ENCODE measurements at places on chromosomes 6 and 20.

- DNase-seq = no peak
These were observed 650 bp upstream of the CASP8AP2 start for GRCh38 chr6:89828988-89829471.

- DNase-seq = no peak
These were observed 135.4 kb upstream of the ECI2 start for GRCh38 chr6:4270776-4271175.

DNA sequence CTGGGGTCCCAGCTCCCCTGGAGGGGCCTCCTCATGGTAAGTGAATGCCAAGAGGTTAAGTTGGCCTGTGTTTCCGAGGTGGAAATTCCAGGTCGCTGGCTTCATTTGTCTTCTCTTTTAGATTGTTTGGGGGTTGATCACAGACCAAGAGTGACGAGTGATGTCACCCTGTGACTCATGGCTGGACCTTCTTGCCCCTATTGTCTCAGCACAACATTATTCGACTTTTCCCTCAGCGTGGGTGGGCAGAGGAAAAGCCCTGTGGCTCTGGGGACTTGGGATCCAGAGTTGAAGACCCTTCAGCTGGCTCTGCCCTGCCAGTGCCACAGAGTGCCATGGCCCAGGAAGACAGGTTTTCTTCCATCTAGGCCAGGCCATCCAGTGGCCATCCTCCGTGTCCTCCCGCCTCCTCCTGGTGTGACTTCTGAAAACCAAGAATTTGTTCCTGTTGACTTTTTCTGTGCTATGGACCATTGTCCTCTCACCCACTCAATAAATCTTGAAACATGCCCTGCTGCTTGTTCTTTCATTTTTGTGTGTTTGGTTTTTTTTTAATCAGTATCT lies 15.4 kb upstream of the SNHG17 start:
- DNase-seq = no peak

DNA sequence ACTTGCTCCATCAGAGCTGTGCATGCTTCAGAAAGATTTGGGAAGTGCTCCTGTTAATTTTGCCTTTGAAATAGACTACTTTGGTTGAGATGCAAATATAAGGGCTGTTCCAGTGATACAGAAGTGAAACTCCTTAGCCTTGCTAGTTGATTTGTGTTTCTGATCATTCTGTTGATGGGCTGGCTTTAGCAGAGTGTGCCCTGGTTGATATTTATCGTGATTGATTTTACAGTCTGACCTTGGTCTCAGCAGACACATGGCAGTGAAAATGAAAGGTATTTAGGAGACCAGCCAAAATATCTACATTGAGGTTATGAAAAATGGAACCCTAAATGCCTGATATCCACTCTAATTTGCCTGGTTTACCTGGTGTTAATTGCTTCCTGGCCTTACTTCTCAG lies 122.1 kb upstream of the CEP162 start:
- DNase-seq = no peak

DNA sequence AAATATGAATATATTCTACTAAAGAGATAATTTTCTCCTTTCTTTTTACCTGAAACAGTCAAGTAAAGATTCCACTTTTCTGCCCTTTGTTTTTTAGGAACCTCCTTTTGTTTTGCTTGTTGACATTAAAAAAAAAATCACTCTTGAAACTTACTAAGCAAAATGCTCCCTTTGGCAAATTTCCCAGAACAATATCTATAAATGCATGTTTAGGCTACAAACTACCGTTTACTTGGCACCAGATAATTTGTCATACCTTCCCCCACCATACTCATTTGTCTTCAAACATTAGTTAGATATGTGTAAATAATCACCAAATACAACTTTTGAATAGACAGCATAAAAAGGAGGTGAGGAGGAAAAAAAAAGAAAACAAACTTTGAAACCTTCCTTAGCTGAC lies 604.7 kb downstream of the RFPL4B start:
- no peak for DNase-seq

GRCh38 chr6:112957536-112957916 lies 610.4 kb downstream of the RFPL4B start:
- no peak for DNase-seq

GRCh38 chr6:27893836-27894807 lies 18.1 kb downstream of the OR2B2 start:
- peak; percentile 55 for DNase-seq

DNA sequence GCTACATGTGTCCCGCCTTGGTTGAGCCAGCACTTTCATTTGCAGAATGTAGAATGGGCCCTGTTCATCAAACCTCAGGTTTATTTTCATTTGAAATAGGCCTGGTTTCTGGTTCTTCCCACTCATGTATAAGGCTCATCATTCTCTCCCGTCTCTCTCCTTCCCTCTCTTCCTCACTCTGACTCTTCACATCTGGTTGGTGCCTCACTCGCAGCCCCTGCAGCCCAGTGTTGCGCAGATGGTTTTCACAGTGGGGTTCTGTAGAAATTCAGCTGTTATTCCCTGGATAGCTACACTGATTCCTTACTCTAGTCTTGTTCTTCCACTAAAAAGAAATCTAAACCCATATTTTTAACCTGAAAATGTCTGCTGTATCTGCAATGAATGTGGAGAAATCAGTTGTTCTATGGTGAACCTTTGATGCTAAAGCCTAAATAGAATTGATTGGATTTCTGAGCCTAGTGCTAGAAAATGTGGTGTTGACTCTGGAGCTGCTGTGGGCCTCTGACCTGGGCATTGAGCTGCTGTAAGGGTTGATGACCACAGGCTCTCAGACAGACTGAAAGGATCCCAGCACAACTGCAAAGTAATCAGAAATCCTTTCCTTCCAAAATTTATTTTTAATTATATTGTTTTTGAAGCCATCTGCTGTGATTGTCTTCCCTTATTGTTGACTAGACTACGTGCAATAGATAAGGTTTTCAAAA lies 150.3 kb downstream of the TMEM242 start:
- no peak for DNase-seq

DNA sequence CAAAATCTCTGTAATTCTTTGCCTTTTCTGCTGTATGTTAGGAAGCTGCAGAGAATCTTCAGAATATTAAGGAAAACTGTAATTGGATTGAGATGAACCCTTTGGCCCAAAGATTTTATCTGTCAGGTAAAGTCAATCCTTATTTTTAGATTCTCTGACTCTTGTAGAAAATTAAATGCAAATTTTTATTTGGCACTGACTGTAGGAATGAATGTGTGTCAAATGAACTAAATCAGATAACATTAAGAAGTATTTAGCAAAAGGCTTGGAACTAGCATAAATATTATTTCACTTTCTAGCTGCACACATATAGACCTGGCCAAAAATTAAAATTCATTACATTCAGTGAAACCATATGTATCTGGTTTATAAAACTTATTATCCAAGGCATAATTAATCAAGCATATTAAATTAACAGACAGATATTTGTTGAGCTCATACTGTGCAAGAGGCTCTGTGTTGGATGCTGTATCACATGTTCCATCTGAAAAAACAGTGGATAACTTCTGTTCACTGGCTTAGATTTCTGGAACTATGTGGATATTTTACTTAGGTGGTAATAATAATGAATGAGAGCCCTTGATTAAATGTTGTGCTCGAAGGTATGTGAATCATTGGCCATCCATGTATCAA lies 124.8 kb downstream of the HDGFL1 start:
- no peak for DNase-seq

DNA sequence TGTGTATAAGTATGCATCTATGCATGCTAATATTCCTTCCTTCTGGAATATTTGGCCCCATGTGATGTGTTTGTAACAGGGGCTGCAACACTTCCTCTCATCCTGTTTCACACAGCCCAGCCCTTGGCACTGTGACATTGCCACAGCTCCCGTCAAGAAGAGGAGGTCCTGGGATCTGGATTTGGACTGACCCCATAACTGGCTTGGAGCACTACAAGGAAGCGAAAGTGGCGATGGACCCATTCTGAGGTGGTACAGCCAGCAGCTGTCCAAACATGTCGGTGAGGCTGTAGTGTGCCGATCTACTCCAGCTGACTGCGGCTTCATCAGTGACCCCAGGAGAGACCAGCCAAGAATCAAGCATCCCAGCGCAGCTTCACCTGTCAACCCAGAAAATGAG lies 18.2 kb downstream of the SYNDIG1 start:
- DNase-seq = no peak

- no peak for DNase-seq
These were observed 4.1 kb downstream of the HLA-B start for GRCh38 chr6:31352683-31353383.

All from stimulated activated CD8-positive, alpha-beta memory T cell treated with anti-CD3 and anti-CD28 coated beads, Interleukin-7, amount 100 ng/mL, for 24 hours (primary cell).